Activated CD4-positive, alpha-beta T cell treated with anti-CD3 and anti-CD28 coated beads, Interleukin-10, Interleukin-2, amounts not matched to agents 100 ng/mL and 50 ng/mL, durations not matched to agents 16 hours and 8 hours (primary cell): ENCODE measurements at places on chromosomes 2 and 18.

- no peak for DNase-seq
Measured at GRCh38 chr2:1156059-1156458, 205.4 kb downstream of the SNTG2 start.

- DNase-seq: no peak
Measured at GRCh38 chr2:96468904-96469303, 36.3 kb downstream of the NEURL3 start.

- no peak for DNase-seq
Measured at GRCh38 chr2:66854298-66854697, 419.4 kb downstream of the MEIS1 start.

DNA sequence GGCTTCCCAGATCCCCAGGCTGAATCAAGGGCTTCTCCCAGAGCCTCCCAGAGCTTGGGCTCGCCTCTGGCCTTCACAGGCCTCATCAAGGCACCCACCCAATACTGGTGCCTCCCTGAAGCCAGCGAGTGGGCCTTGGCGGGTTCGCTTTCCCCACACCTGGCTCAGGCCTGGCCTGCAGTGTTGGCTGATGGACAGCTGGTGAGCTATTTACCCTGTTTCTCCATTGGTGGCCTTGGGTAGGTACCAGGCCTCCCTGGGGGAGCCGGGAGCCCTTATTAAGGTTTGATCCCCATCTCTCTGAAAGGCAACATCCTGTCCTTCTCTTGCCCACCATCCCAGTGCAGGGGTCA, 18.2 kb upstream of the DUSP2 start:
- DNase-seq: no peak

DNA sequence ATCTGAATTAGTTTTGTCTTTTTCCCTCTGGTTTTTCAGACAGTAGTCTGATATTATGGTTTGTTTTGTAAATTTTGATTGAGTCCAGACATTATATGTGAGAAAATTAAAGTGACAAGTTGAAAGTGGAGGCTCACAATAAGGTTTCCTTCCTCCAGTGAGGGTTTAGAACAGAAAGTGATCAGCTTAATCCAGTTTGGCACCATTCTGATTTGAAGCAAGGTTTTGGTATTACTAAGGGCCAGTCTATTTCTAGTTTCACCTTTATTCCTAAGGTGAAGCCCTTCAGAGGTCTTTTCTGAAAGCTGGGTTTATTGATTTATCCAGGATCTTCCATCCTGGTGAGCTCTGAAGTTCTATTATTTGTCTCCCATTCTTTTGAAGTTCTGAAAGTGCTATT, 68.7 kb downstream of the CDC42EP3 start:
- DNase-seq: no peak

DNA sequence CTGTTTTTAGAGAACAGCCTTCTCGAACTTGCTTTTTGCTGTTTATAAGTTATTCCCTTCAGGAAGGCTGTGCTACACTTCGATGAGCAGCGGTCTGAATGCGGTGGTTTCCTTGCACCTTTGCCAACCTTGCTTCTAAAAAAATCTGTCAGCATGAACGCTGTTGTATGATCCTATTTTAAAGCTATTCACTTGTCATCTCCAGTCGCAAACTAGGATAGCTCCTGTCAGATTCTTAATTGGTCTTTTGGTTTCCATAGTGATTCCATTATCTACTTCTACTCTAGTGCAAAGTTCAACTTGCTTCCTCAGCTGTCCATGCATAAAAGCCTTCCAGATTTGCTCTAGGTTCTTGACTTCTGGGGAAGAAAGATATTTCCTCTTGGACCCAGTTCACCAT, 76.3 kb upstream of the GALNT3 start:
- DNase-seq: no peak

- no peak for DNase-seq
Measured at GRCh38 chr2:63950414-63950813, 68.8 kb downstream of the VPS54 start.

DNA sequence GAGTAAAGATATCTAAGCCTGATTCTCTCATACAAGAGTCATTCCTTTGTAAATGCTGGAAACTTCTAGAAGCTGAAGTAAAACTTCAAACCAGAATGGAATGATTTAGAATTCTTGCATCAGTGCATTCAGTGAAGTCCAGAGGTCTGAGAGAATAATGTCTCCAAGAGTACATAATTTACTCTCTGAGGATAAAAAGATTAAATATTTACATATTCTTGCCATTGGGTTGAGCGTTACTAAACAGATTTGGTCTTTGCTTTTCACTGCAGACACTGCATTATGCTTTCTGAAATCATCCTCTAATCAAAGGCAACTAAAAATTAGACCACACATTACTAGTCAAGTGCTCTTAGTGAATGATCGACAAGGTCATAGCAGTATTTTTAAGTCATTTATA, 26.5 kb upstream of the KANSL1L start:
- DNase-seq: no peak

DNA sequence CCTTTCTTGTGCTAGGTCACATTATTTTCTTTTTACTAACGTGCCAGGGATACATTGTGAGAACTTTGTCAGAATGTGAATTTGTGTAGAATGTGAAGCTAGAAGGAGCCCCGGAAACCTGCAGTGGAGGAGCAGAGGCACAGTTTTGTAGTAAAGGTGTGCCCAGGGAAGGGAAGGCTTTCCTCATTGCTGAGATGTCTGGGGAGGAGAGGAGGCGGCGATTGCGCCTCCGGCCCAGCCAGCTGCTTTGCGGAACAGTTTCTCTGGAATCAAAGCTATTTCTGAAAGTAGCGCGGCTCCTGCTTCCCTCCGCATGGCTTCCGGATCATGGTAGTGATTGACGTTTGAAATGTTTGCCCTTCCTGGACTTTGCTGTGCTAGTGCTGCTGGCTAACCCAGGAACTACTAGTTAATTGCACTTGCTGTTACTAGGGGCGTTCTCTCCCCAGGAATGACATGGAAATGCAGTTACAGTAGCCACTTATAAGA, 83.1 kb upstream of the RBM44 start:
- DNase-seq: no peak

DNA sequence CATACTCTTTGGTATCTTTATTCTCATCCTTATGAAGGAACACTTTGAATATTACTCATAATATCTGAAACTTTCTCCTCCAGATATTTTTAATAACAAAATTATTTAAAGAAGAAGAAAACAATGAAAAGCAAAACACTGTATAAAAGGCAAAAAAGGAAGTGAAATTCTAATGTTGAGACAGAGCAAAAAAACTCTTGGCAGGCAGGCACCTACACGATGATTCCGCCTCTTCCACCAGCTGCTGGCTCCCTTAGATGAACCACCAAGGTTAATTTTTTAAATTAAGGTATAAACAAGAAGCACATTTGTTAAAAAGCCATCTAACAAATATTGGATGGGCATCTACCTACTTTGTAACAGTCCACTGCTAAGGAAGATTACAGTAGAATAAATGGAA, 434.7 kb downstream of the EPHA4 start:
- DNase-seq: no peak

- no peak for DNase-seq
Measured at GRCh38 chr2:57107353-57107752, 923.6 kb downstream of the CCDC85A start.

DNA sequence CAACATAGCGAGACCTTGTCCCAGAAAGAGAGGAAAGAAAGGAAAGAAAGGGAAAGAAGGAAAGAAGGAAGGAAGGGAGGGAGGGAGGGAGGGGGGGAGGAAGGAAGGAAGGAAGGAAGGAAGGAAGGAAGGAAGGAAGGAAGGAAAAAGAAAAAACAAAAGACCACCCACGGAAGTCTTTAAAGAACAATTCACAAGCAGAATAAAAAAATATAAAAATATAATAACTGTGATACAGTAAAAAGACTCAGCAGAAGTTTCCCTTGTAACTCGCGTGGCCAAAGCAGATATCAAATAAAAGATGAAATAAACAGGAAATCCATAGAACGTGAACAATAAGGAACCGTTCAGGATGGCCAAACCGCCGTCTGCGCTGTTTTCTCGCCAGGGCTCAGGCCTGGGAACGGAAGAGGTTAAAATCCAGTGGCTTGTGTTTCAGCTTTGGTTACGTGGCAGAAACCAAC, 1.2 kb upstream of the SLC1A4 start:
- DNase-seq: peak; percentile 90

DNA sequence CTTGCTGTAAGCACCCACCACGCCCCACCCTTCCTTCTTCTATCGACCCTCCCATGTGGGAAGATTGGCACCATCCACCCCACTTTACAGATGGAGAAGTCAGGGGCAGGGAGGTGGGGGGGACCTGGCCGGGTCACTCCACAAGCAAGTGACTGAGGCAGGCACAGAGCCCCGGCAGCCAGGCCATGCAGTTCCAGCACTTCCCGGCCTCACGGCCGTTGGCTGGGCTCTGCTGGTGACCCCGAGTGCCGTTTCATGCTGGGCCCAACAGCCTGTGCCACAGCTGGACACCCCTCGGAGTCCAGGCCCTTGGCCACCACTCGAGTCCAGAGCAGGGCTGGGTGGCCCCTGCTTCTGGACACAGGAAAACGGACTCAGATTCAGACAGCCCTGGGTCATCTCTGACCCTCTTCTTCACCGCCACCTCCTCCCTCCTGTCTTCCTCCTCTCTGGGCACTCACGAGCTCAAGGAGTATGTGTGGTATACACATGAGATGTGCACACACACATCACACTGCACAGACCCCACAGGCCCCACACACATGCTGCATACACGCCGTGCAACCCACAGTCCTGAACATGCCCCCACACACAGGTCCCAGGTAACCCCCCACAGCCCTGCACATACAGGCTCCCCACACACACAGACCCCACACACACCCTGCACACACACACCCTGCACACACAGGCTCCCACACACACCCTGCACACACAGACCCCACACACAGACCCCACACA, 89.3 kb upstream of the GPC1 start:
- no peak for DNase-seq

- DNase-seq: no peak
Measured at GRCh38 chr18:9924371-9924943, 10.6 kb downstream of the VAPA start.

DNA sequence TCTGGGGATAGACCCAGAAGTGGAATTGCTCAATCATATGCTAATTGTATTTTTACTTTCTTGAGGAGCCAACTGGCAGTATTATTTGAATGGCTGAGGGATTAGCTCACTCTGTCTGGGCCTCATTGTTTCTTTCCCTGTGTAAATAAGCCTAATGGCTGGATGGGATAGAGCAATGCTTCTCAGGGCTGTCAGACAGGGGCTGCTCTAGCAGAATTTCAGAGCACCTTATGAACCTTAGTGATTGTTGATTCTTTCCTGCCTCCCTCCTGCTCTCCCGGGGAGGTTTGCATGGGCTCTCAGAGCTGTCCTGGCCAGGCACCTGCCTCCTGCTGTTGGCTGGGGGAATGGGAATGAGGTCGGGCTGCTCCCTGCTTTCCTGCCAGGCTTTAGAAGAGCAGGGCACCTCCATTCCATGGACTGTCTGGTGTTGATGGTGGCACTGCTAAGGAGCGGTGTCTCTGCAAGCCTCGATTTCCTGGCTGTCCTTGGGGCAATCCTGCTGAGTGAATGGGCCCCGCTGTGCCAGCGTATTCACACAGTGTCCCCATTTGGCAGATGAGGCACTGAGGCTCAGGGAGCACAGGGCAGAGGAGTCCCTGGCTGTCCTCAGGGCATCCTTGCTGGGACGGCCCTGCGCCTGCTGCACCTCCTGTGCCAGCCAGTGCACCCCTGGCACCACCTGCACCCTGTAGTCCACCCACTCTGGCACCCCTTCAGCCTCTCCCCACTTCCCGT, 468.2 kb upstream of the HS6ST1 start:
- no peak for DNase-seq

GRCh38 chr2:43082111-43082894, 144.1 kb downstream of the ZFP36L2 start:
- no peak for DNase-seq

- no peak for DNase-seq
Measured at GRCh38 chr2:70479816-70480215, 73.8 kb downstream of the TGFA start.

DNA sequence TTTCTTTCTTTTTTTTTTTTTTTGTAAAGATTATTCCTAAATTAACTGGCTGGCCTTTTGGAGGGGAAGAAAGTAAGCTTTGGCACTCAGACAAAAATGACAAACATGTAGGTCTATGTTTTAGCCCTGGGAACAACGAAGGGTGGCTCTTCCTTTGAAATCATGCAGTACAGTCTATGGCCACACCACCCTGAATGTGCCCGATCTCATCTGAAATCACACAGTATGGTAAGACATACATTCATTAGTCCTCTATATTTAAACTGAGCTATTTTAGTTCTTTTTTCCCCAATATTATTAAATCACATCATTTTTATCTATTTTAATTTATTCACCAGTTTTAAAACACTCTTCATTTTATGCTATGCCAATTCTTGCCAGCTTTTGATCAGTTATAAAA, 48.2 kb downstream of the PLA2R1 start:
- DNase-seq: no peak

GRCh38 chr2:104046466-104046865, 807.4 kb upstream of the POU3F3 start:
- DNase-seq: no peak

DNA sequence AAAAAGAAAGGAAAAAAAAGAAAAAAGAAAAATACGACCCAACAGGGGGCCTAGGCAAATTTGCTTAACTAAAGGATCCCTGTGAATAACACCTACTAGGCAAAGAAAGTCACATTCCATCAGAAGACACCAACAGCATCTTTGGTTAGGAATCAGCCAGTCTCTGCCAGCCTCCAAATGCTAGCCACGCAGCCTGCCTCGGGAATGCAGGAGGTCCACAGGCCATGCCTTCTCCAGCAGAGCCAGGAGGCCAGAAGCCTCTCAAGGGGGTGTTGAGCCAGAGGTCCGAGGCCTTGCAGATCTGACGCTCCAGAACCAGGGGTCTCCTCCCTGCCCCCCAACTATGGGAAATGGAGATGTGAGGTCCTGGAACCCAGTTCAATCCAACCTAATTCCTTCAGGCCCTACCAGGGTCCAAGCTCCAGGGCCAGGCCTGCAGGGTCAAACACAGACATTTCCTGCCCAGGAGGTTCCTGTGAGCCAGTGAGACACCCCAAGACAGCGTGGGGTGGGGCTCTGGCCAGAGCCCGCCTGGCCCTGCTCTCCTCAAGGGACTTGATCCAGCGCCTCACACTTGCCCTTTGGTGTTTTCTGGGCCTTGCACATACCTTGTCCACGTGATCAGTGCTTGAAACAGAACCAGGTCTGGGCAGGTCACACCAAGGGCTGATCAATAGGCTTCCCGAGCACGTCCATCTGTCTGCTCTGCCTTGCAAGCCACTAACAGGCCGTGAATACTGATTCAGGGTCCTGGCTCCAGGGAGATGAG, 289.6 kb upstream of the ID2 start:
- DNase-seq: no peak

- no peak for DNase-seq
Measured at GRCh38 chr2:232931636-232932035, 61.6 kb downstream of the SNORC start.

- no peak for DNase-seq
Measured at GRCh38 chr18:33577685-33578517, at the start of gene ASXL3. Gene ASXL3 (plus strand): TSS chr18:33578219. CDS start chr18:33578632, 413 bp downstream.

- DNase-seq: no peak
Measured at GRCh38 chr2:166563894-166564293, 69.8 kb upstream of the SCN7A start.

- DNase-seq: no peak
Measured at GRCh38 chr2:150656002-150656401, 168.5 kb upstream of the RND3 start.

- no peak for DNase-seq
Measured at GRCh38 chr2:239065962-239066361, 218.1 kb downstream of the TWIST2 start.

- DNase-seq: no peak
Measured at GRCh38 chr18:9552616-9553015, 61.7 kb downstream of the PPP4R1 start.

- no peak for DNase-seq
Measured at GRCh38 chr2:191274413-191274815, 29.2 kb downstream of the MYO1B start.

GRCh38 chr18:73214970-73215369, 347.2 kb upstream of the NETO1 start:
- no peak for DNase-seq

GRCh38 chr2:27033253-27033852, 588 bp downstream of the TMEM214 start:
- DNase-seq: no peak
